Stimulated activated CD4-positive, alpha-beta T cell treated with anti-CD3 and anti-CD28 coated beads, Interleukin-4, amount 100 ng/mL, for 4 hours (primary cell): ENCODE measurements at places on chromosomes 1 and 21.

GRCh38 chr1:116033322-116033721 is 57.0 kb downstream of the SLC22A15 start:
- DNase-seq, result no peak

- DNase-seq, result no peak
Observed at GRCh38 chr1:232837087-232837486, 31.9 kb downstream of the MAP10 start.

DNA sequence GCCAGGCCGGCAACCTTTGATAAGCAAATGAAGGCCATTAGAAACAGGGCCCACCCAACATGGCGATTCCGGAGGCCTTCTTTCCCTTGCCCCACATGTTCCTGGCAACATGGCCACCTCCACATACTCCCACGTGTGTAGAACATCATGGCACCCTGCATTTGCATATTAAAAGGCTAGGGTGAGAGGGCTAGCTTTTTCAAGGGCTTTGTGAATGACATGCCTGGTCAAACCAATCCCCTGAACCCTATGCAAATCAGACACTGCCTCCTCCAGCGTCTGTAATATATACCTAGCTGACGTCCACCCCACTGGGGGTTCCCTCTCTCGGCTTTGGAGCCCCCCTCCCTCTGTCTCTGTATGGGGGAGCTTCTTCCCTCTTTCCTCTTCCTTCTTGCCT is 1.6 kb downstream of the ADCY10 start:
- no peak for DNase-seq

- DNase-seq, result no peak
Observed at GRCh38 chr1:61680500-61680899, 44.4 kb downstream of the TM2D1 start.

DNA sequence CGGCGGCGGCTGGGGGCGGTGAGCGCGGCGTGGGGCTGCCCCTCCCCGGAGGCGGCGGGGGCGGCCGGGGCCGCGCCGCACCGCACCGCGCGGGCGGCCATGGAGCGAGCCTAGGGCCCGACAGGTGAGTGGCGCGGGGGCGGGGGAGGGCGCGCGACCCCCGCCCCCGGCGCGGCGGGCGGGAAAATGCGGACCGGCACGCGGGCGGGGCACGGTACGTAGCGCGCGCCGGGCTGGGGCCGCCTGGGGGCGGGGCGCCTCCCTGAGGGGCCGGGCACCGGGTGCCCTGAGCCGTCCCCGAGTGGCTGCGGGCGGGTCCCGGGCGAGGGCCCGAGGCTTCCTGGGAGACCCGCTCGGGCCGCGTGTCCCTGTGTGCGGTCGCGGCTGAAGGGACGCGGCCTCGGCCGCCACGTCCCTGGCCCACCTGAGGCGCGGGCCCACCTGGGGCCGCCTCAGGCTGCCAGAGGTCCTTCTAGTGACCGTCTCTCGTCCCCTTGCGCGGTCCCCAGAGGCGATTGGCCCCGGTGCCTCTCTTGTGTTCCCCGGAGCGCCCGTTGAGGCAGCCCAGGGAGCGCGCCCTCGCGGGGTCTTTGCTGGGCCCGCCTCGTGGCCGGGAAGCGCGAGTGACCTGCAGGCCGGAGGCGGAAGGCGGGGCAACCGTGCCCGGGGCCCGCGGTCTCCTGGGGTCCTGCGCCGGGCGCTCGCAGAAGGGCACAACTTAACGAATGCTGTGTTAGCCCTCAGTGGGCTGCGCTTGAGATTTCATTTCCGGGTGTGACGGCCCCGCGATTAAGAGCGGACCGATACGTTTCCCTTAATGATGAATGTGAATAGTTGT is 500 bp downstream of the FAM20B start:
- DNase-seq, result peak; percentile 65

DNA sequence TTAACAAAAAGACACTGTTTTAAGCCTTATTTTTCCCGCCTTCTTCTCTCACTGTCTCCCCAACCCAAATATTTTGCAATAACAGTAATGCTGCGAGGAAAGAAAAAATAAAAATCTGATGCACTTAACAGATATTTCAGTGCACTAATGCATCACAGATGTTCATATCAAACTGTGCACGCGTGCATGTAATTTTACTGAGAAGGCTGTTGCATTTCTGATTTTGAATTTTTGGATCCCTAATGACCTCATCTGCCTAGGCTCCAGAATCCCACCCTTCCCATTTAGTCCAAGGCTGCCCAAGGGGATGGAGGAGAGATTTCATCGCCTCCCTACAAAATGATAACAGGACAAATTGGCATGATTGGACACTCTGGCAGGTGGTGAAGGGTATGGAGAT is 5.5 kb downstream of the TRABD2B start:
- no peak for DNase-seq

DNA sequence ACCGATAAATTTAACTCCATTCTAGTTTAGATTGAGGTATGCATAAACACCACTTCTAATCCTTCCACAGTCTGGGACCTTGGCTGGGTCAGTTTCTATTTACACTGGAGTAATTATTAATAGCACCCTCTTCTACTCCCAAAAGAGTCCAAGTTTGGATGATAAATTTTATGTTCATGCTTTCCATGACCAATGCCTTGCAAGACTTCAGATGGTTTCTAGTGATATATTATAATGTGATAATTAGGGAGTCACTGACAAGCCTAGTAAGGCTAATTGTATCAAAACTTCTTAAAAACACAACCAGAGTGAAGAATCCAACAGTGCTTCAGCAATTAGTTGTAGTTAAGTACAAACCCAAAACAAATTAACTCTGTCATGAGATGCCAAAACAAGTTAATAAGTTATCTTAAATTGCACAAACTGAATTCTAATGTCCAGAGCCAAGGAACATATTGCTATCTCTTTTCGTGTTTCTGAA is 489.6 kb downstream of the TTLL7 start:
- DNase-seq, result no peak

DNA sequence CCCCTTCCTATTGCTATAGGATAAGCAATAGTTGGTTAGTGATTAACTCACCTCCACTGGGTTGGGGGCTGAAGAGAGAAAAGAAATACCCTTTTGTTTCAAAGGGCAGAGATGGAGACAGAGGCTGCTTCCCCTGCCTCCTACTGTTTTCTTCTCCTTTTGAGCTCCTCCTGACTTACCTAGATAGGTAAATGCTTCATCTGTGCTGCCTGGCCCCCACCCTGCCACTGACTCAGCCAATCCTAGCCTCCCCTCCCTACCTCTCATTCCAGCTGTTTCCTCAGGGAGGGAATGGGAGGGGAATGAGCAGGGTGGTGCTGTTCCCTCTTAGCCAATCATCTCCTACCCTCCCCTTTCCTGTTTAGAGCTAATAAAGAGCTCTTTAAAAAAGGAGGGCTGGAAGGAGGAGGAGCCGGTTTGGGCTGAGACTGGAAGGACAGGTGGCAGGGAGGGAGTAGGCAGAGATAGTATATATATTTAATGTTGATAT is at the start of gene C1orf116:
Gene C1orf116, minus strand, starts transcription at position 229 of the 490 bp plus-strand sequence. CDS start 5,158 bp downstream, outside the sequence.
- DNase-seq, result no peak

- no peak for DNase-seq
Observed at GRCh38 chr1:20854529-20854928, 67.4 kb upstream of the HP1BP3 start.

- DNase-seq, result no peak
Observed at GRCh38 chr1:72847651-72848050, 565.3 kb upstream of the NEGR1 start.

DNA sequence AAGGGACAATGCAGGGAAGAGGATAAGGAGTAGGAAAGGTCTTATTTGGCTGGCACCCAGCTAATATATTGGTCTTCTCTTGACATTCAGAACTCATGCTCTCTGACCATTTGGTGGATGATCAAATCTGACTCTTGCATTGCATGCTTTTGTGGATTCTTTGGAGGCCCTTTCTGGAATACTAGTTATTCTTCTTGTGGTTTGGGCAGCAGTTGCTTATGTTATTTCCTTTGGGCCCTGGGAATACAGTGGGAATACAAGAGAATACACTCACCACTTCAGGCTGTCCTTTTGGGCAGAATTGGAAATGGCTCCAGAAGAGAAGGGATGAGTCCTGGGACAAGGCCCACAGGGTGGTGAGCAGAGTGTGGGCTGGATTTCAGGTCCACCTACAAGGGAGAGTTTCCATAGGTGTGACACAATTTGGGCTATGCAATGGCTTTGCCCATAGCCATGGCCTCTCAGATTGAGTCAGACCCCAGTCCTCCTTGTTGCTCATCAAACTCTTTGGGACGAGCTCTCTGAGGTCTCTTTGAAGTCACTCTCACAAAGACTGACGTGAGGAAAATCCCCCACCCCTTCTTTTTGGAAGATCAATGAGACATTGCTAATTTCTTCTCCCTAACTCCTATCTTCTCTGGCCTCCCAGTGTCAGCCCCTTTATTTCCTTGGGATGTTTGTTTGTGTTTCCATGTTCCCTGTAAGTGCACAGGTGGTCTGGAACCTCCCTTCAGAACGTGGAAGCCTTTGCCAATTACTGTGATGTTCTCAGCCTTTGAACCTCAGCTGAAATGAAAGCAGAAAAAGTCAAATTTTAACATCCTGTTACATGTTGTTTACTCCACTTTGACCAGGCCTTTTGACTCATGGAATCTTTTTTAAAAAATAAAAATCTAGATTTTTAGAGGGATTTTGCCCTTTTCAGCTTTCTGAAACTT is 19.4 kb downstream of the HSD11B1 start:
- peak; percentile 34 for DNase-seq

GRCh38 chr1:231936983-231937775 is 310.6 kb downstream of the DISC1 start:
- no peak for DNase-seq

- DNase-seq, result no peak
Observed at GRCh38 chr1:165228676-165229075, 127.8 kb downstream of the LMX1A start.

- no peak for DNase-seq
Observed at GRCh38 chr1:7407544-7407895, 363.6 kb upstream of the VAMP3 start.

DNA sequence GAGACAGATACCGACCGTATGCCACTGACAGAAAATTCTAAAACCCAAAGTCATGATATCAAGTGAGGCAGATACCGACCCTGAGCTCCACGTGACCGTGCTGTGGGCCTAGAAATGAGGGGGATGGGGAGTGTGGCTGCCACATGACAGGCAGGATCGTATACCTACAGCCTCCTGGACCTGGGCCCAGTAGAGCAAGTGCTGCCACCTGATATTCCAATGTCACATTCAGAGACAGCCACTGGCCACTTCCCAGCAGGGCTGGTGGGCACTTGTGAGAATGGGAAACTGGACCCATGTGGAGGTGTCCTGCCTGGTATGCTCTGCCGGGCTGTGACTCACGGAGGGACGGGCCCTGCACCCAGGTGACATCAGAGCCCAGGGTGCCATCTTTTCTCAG is 44.6 kb upstream of the CLDN14 start:
- no peak for DNase-seq

GRCh38 chr1:152107984-152108881 is 7.0 kb downstream of the TCHH start:
- no peak for DNase-seq

DNA sequence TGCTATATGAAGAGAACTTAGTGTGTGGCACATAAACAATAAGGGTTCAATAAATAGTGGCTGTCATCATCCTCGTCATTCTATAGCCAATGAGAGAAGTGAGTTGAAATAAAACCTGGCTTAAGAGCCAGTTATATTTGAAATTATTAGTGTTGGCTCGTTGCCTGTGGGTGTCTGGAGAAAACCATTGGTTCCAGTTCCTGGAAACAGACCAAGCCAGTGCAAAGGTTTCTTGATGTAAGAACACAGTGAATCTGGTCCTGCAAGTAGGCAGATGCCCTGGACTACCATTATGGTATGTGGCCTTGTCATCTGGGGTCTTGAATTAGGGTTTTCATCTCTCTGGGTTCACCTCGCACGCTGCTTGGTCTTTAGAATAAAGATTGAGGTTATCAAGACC is 43.3 kb downstream of the URB2 start:
- DNase-seq, result no peak
